CD8-positive, alpha-beta T cell (primary cell): ENCODE measurements at places on chromosomes 6 and 20.

DNA sequence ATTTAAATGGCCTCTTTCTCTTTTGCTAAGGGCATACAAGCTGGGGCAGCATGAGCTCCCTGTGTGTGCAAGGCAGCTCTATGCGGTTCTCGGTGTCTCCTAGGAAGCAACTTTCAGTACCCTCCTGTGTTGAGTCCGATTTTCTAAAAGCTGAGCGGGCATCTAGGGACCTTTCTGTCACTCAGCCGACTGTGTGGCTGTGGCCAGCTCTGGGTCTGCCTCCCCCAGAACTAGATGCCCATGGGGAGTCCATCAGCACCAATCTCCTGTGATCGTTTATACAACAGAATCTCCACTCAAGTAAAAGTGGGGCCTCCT lies 7.5 kb downstream of the NELFCD start:
- no peak for DNase-seq

DNA sequence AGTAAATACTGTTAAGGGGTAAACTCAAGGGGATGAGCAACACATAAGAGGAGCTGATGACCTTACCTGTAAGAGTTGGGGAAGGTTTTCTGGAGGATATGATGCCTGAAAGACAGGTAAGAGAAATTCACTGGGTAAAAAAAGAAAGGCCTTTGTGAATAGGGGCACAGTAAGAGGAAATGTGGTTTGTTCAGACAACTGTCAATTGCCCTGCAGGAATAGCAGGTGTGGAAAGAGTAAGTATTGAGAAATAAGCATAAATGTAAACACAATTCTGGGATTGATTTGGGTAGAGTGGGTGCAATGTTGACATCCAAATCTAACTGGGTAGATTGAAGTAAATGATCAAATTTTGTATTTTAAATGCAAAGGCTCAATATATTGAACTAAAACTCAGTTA lies 670.0 kb downstream of the DHX35 start:
- DNase-seq, result no peak

- no peak for DNase-seq
Observed at GRCh38 chr20:12058216-12058615, 140.5 kb downstream of the BTBD3 start.

GRCh38 chr20:30506100-30506499 lies 751.4 kb upstream of the DEFB115 start:
- no peak for DNase-seq

- no peak for DNase-seq
Observed at GRCh38 chr6:163806755-163807499, 392.4 kb downstream of the QKI start.

GRCh38 chr6:159311618-159312017 lies 142.4 kb downstream of the FNDC1 start:
- DNase-seq, result no peak

DNA sequence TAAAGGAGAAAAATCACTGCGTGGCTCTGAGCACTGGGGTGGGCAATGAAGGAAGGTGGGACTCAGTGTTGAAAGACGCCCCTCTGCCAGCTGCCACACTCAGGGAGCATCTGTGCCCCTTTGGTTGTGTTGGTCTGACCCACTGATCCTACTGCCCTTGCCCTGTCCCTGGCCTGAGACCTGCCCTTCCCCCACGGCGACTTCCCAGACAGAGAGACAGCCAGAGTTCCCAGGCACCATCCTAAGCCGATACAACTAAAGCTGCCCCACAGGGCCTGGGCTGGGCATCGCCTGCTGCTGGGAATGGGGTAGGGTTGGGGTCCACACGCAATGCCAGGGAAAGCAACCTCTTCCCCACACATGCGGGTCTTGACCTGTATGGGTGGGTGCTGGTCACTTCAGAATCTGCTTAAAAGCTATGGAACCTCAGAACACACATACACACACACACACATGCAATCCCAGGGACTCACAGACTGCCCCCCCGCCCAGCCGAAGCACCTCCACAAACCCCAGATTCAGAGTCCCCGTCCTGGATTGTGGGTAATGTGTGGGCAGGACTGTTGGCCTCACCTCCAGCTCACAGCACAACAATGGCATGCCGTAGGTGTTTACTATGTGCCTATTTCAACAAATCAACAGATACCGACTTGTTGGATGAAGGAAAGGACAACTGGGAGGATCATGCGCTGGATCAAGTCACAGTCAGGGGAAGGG lies 10.9 kb upstream of the SPDEF start:
- DNase-seq, result no peak
